Fibroblast of skin of right biceps (primary cell): ENCODE measurements at places on chromosomes 12 and 14.

DNA sequence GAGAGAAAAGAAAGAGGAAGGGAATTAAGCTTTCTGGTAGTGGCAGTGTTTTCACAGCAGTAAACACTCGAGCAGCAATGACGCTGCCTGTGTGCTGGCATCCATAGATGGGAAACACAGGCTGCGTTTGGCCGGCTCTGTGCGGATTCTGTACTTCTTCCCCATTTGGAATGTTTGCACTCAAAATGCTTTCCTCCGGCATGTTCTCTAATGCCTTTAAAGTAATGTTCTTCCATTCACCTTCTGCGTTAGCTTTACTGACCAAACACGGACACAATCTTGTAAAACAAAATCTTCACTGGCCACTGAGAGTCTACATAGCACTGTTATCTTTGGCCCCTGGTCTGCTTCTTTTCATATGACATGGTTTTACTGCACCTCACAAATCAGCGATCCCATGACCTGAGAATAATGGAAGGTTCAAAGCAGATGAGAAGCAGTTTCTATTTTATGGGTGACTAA lies 31.4 kb downstream of the DCP1B start:
- peak; percentile 6 for DNase-seq

- no peak for DNase-seq
Observed at GRCh38 chr12:61267474-61267873, 992.7 kb upstream of the USP15 start.

DNA sequence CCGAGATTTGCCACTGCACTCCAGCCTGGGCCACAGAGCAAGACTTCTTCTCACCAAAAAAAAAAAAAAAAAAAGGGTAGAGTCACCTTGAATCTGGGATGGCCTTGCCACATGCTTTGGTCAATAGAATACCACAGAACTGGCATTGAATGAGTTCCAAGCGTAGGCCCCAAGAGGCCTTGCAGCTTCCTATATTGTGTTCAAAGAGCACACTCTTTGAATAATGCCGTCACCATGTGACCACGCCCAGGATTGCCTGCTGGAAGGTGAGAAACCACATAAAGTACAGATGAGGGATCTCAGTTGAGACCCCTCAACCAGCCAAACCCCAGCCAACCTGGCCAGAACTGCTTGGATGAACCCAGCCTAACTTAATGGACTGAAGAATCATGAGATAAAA lies 239.2 kb upstream of the AMIGO2 start:
- DNase-seq, result no peak

DNA sequence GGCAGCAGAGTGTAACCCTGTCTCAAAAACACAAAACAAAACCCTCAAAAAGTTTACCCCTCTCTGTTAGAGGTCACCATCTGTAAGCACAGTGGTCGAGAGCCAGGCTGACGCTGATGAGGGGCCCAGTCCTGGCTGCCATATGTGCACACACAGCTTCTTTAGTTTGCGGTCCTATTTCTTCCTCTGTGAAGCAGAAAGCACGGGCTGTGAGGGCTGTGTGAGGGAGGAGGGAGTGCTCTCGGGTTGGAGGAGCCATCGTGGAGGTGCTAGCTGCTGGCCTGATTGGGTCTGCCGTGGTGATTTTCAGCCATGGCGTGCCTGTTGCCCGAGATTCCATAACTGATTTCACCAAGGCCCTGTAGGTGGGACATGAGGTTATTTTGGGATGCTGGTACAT lies 3.5 kb downstream of the ULK1 start:
- no peak for DNase-seq

GRCh38 chr14:104778694-104779331 lies 16.7 kb downstream of the AKT1 start:
- DNase-seq, result no peak

DNA sequence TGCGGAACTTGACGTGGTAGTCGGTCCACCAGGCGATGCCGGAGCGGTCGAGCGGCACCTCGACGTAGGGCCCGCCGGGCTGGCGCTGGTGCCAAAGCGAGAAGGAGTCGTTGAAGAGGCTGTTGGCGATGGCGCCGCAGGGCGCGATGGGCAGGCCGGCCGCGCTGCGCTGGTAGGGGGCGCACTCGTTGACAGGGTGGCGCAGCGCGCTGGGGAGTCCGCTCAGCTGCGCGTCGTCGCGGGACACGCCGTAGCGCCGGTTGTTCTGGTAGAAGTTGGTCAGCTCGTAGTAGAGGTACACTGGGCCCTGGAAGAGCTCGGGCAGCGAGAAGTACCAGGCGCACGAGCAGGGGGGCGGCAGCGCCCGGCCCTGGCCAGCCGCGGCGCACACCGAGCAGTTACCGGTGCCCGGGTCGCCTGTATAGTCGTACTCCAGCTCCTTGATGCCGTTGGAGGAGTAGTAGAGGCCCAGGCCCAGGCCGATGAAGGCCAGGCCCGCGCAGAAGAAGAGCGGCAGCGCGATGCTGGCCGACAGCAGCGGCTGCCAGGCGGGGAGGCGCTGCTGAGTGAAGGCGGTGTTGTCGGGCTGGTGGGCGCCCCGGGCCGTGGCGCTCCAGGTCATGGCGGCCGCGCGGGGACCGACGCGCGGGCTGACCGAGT lies 482 bp downstream of the TMEM30B start:
- peak; percentile 62 for DNase-seq
